ENCODE measurements at places on chromosomes 7 and 10.

DNA sequence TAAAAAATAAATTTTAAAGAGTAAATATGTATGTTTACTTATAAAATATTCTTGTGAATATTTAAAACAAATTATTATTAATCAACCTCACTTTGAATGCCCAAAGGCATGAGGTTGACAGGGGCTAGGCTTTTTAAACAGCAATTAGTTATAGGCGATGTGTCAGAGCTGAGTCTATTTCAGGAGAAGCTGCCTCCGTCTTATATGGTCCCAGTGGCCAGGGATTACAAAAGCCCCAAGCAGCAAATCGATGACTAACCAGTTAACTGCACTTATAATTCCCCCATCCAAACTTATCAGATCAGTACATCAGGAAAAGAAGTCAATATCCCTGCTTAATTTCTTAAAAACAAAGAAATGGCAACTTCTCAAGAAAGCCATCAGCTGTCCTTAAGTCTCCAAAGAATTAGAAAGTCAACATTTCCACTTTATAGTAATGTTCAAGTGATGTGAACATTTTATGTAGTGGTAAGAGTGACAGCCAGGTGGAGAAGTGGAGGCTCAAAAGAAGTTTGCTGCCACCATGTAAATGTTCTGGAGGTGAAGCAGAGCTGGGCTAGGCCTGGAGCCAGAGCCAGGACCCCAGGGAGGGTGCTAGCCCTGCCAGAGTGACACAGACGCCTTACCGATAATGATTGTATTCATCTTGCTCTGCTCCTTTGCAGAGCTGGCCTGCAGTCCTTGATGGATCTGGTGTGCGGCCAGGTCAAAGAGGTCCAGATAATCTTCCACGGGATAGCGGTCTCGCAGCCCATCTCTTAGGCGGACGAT lies 51.5 kb downstream of the CHST15 start:
- no peak for DNase-seq

- no peak for DNase-seq
These were observed 1.1 kb downstream of the ZNF777 start for GRCh38 chr7:149459540-149460452.

DNA sequence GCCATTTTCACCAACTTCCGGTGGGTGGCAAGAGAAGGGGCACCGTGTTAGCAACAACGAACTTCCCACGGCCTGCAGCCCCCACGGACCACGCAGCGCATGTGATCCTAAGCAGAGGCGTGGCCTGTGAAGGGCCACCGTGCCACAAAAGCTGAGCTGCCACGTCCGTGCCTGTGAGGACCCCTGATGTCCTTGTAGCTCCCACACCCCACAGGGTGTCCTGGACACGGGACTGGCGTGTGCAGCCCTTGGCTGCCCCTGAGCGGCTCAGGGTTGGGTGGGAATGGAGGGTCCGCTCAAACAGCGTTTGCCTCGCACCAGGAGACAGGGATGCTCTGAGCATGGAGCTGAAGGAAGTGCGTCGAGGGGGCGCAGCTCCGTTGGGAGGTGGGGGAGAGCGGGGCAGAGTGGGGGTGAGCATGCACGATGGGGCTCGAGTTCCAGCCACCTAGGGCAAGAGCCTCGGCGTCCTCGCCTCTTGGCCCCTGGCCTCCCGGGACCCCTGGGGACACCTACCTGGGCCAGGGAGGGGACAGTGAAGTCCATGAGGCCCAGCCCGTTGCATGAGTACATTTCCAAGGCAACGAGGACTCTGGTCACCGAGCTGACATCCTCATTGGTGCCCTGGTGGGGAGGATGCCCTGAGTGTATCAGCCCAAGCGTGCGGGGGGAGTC lies 33.6 kb downstream of the CFAP46 start:
- DNase-seq: no peak

DNA sequence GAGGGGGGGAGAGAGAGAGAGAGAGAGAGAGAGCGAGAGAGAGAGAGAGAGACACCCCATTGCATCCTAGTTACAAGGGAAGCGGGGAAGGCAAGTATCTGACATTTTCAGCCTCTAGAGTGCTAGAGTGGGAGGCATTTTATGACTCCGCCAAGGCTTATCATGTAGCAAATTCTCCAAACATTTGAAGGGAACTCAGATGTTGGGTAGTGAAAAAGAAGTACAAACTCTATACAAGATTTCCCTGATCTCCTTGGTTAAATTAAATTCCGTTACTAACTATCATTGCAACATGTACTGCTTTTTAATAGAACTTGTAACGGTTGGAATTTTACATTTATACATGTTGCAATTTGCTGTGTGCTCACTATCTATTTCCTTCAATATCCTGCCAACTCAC lies 83.4 kb upstream of the FAM3C start:
- no peak for DNase-seq

GRCh38 chr7:95441042-95441823 lies 6.4 kb upstream of the PON2 start:
- DNase-seq: no peak

DNA sequence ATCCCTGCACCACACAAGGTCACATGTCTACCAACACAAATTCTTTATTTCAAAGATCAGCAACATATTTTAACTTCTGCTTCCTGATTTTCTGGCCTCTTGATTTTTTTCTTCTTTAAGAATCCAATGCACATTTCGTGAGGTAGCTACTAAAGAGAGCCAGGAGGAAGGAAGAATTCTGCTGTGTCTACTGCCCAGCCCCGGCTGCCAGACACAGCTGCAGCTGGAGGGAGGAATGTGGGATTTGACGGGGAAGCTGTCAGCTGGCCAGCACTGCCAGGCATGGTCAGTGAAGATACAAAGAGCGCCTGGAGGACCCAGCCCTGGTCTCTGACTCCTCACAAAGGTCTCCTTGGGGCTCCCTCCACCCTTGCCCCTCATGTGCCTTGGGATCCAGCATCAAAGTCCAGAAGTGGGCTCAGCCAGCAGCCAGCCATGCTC lies 6.9 kb upstream of the AOC1 start:
- no peak for DNase-seq

GRCh38 chr10:75250934-75251333 lies 15.2 kb upstream of the COMTD1 start:
- no peak for DNase-seq

DNA sequence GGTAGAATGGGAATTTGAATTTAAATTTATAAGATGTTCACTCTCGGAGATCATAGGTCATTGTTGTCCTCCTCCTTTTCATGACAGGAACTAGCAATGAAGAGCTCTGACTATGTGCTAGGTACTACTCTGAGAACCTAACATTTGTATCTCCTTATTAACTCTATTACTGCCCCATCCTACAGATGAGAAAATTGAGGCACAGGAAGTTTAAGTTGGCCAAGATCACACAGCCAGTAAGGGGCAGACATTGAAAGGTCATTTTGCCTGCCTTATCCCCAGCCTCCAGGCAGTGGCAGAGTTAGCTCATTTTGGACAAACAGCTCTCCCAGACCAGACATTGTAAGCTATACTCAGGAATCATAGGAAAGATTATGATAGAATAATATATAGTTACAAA lies 6.0 kb downstream of the SRGN start:
- no peak for DNase-seq

Measured in esophagus squamous epithelium (tissue), 5 donors.